ENCODE measurements at places on chromosomes 4 and X.

GRCh38 chr4:37634180-37634579, 52.0 kb downstream of the RELL1 start:
- no peak for DNase-seq

DNA sequence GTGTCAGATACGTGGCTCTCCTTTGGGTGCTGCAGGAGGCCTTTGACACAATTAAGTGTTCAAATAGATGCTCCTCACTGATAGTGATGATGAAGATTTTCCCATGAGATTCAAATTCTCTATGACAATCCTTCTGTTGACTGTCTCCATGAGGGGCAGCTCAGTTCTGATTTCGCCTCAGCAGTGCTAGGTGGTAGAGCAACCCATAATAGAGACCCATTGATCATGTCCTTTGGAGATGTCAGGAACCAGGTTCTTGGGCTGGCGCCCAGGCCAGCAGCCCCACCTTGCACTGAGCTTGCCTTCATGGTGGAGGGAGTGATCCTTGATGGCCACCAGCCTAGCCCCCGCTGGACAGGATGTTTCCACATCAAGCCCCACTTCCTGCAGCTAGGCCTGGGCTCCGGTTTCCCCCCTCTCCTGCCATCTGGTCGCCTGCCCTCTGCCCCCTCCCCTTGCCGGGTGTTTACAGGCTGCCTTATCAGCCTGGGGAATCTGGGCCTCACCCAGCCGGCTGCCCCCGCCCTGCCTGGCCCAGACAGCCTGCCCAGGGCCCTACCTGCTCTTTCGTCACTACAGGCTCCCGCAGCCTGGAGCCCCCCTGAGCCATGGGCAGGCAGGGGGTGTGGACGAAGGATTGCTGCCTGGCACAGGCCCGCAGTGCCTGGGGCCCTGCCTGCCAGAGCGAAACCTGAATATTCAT, 12.6 kb downstream of the ELF4 start:
- no peak for DNase-seq

DNA sequence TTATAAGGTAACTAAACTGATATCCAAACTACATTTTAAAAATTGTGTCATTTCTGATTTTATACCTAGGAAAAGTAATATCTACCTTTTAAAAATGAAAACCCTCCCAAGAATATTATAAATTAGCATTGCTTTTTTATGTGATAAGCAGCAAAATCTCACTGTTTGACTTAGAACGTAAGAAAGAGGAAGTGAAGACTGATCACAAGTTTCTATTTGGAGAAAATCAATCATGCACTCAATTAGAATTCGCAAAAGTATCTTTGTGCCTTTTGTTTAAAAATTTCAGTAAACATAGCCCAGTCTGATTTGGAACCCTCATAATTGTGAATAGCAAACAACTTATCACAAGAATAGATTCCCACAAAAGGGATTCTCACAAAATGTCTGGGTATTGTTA, 142.7 kb downstream of the TENM3 start:
- no peak for DNase-seq

- DNase-seq = no peak
Observed at GRCh38 chr4:1027915-1028238, 16.5 kb downstream of the FGFRL1 start.

GRCh38 chr4:1826531-1827350, 29.2 kb downstream of the LETM1 start:
- DNase-seq = no peak

DNA sequence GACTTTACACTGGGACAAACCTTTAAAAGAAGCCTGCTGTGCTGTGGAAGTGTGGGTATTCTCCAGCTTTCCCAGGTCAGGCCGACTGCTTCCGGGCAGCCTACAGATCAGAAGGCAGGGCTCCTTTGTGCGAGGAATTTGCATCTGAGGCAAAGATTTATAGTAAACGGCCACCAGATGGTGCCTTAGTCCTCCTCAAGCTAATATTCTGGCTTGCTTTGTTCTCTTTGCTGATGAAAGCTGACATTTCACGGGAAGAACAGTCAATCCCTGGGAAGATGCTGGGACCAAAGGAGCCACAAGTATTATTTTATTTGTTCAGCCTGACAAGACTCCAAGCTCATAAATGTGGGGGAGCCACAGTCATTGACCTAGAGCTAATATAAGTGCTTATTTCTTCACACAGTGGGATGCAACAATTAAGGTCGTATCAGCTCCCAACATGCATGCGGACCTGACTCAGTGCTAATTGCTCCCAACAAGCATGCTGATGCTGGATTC, 120.7 kb upstream of the TRIM2 start:
- DNase-seq = peak; percentile 52
